ENCODE measurements at places on chromosomes 6 and 20.

DNA sequence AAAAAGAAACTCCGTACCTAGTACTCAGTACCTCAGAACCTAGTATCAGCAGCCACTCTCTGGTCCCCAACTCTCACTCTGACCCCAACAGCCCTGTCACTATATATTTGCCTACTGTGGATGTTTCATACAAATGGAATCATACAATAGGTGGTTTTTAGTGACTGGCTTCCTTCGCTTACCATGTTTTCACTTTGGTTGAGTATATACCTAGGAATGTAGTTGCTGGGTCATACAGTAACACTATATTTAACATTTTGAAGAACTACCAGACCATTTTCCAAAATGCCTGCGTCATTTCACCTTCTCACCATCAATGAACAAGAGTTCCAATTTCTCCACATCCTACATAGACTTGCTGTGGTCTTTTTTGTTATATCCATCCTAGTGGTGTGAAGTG is 283.2 kb downstream of the GMDS start:
- DNase-seq: no peak

DNA sequence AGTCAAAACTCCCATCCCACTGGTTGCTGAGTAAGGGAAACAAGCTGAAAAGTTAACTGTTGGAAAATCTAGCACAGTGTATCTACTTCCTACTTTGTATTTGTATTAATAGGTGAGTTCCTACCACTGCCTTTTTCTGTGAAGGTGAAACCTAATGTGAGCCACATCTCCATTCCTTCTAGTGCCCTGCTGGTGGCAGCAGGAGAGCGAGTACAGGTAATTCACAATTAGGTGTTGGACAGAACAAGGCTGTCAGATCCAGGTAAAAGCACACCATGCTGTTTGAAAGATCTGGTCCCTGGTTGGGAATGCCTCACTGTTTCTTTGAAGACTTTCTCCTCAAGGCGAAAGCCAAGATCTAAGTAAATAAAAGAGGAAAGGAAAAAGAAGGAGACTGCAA is 528.4 kb downstream of the PKHD1 start:
- DNase-seq: no peak

DNA sequence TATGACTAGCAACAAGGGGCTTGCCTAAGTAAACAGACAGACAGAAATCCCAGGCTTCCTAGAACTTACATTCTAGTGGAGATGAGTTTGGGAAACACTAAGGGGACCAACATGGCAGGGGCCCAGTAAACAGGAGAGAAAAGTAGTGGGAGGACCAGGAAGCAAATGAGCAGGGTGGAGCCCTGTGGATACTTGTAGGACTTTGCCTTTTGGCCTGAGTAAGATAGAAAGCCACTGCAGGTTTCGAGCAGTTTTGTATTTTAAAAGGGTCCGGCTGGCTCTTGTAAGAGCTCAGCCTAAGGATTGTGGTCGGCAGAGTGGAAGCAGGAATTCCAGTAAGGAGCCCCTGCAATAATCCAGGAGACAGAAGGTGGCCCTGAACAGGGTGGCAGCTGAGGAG is 125.5 kb downstream of the MAP3K7 start:
- no peak for DNase-seq

- no peak for DNase-seq
Measured at GRCh38 chr6:7035837-7036249, 71.9 kb upstream of the RREB1 start.

- no peak for DNase-seq
Measured at GRCh38 chr20:42125426-42125825, 507.2 kb upstream of the CHD6 start.
